ENCODE measurements at places on chromosomes 7 and 10.

GRCh38 chr10:48579251-48579960, 25.5 kb downstream of the ARHGAP22 start:
- no peak for ATAC-seq

DNA sequence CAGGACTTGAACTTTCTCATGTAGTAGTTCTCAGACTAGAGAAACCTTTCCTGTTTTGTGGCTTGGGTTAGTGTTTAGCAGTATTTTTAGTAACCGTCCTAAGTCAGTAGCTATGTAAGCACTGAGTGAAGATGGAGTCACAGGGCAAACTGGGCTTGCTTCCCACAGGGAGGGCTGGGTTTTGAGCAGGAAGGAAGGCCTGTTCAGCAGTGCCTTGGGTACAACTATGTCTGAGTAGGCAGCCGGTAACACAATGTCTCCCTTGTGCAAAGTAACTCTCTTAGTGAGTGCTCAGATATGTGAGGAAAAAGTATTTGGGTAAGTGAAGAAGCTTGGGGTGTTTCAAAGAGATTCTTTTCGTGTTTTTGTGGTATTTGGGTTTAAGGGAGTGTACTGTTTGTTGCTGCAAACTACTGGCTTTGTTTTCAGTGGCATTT, 96.4 kb downstream of the CCSER2 start:
- ATAC-seq = no peak

GRCh38 chr7:149457766-149458165, 3.1 kb downstream of the ZNF777 start:
- no peak for ATAC-seq

GRCh38 chr7:47780555-47780954, 167.7 kb downstream of the PKD1L1 start:
- no peak for ATAC-seq
